ENCODE measurements at places on chromosomes 2 and 18. TPM values are rescaled to one million over a fixed set of nuclear protein-coding genes. Genes with fewer than 3 reads are reported as not detected.

DNA sequence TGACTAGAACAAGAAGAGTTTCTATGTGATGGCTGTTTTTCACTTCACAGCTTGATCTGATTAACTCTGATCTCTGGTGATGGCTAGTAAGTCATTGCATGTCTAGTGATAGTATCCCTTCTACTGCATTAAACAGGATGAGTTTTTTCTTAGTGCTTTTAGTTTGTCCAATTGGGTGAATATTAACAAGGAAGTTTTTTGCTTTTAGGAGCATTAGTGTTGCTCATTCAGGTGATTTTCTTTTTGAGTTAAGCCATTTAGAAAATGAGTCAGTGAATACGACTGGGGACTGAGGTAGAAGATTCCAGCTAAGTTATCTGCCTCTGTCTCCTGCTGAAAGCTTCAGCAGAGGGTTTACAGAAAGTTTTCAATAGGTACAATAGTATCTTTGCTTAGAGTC lies 306.7 kb downstream of the PIK3C3 start:
- DNase-seq, result no peak

DNA sequence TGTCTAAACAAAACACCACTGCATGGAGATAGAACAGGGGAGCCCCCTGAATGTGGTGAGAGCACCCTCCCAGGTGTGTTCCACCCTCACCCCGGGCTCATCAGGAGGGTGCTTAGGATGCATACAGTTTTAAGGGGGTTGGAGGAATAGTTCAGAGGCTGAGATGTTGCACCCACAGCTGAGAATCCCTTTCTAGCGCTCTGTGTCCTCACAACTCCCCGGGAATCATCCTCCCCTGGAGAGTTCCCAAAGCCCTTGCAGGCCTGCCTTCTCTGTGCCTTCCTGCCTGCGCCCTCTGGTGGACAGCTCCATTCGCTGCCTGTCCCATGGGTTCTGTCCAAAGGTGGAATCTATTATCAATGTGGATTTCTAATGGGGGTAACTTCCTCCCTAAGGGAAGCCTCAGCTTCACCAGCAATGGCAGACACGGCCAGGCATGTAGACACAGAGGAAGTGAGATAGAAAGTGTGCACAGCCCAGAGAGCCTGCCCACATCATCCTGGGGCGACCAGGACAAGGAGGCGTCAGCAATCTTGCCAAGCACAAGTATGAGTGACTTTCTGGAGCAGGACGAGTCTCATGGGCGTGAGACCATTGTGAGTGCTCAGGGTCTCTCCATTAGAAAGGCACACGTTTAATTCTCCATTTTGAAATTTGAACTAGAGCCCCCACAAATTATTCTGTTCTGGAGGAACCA lies 1.2 kb upstream of the UGT1A5 start:
- DNase-seq, result peak; percentile 19

DNA sequence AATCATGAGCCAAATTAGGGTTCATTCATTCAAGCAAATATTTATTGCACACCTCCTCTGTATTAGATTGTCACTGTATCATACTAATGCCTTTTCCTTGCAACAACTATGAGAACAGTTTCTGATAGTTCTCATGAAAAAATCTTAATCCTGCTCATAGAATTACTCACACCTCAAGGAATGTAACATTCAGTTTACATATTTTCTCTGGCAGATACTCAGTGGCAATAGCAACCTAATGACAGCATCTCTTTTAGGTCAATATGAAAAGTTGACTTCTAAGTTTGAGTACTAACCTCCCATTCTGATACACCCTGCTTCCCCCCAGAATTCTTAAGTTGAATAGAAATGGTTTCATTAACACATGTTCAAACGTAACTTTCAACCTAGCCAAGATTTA lies 132.0 kb downstream of the VWC2L start:
- no peak for DNase-seq

- DNase-seq, result no peak
These were observed 30.3 kb downstream of the WDSUB1 start for GRCh38 chr2:159256159-159256558.

DNA sequence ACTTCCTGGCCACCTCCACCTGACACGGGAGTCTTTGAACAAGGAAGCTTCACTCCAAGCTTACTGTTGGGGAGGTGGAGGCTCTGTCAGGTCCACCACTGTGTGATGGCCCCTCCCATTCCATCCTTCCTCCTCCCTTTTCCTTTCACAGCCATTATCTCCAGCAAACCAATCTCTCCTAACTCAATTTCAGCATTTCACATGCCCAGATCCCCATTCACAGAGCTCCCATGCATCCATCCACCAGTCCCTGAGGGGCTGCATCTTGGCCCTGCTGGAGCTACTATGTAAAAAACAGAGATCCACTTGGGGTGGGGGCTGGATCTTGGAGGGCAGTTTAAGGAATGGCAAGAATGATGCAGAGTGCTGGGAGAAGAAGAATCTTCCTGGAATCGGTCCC lies 129.0 kb upstream of the COPS8 start:
- DNase-seq, result no peak

DNA sequence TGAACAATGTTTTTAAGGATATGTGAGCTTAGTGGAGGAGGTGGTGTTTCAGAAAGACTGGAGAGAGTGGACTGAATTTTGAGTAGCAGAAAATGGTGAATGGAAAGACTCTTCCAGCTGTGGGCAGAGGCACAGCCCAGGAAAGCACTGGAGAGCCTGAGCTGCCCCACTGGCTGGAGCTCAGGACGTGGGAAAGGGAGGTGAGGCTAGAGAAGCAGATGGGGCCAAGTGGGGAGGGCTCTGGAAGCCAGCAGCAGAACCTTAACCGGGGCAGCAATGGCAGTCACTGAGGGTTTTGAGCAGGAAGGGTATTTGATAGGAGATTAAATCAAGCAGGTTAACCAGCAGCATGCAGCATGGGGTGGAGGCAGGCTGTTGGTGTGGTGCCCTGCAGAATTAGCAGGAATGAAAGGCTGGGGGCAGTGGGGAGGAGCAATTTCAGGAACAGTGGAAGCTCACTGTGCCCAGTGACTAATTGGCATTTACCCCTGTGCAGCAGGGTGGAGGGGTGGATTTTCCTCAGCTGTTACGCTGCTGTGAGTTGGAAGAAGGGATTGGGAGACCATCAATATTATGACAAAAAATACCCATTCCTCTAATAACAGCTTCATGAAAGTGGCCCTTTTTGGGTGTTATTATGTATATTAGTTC lies 136.2 kb downstream of the CERS6 start:
- DNase-seq, result no peak

- DNase-seq, result peak; percentile 16
These were observed 82.1 kb downstream of the HS6ST1 start for GRCh38 chr2:128236491-128237035.

DNA sequence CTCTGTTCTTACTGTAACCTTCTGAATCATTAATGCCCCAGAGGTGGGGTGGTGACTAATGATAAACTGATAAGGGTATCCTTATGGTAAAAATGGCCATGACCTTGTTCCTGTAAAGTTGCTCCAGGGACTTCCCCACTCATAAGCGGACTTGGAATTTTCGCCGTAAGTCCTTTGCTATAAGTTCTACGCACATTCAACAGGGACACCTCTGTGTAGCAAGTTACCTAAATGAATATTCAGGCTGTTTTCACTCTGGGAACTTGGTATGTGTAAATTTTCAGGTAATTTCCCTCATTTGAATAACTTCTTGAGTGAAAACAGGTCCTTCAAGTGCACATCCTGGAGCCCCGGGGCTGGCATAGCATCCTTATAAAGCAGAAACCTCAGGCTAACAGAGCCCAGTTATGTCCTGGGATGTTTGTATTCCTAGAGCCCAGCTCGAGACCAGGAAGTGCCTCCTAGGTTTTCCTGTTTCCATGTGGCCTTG lies 9.4 kb upstream of the AGFG1 start:
- no peak for DNase-seq

DNA sequence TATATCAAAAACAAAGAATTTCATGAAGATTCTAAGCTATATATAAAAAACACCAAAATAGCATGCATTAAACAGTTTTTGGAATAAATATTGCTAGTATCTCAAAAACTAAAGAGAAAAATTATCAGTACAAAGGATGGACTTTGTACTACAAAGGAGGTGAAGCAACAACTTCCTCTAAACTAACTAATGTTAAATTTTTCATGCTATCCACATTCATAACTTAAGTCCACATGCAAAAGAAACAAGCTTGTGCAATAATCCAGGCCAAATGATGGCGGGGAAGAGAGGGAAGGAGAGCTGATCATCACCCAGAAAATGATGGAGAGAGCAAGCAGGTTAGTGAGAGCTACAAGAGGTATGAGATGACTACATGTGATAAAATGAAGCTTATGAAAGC lies 70.1 kb downstream of the KIDINS220 start:
- no peak for DNase-seq

DNA sequence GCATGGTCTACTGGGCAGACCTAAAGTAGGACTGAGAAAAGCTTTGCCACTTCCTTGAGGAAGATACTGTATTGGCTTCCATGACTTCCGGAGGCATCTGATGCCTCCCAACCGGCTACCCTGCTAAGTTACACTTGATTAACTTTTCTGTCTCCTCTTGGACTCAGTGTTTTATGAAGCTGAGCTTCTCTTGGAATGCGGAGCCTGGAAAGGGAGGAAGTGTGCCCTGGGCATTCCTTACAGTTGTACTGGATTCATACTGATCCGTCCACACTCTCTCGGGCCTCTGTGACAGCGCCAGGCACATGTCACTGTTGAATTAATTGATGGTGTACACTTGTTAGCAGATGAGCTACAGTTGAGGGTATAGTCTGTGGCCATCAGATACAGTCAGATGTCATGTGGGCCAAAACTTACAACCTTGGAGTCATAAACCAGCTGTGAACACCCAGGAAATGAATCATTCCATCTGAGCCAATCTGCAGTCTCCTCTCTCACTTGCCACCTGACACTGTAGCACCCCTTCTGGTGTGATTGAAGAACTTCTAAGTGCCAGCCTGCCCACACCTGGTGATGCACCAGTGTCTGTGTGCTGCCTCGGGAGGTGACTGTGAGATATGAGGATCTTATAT lies 122.5 kb downstream of the FHOD3 start:
- DNase-seq, result peak; percentile 67

DNA sequence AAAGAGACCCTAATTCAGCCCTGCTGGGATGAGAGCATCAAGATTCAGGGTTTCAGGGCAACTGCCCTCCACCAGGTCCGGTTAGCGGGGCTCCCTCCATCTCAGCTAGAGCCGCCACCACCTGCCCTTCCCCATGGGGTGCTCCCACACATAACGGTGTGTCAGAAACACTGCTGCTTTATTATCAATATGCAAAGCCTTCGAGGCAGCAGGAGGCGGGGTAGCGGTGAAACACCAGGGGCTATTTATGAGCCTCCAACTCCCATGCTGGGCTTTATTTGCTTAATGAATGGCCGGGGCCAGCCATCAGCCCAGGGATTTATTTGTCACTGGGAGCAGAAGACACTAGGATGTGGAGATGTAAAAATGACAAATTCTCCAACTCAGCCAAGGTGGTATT lies 109.8 kb downstream of the GALNT14 start:
- no peak for DNase-seq

DNA sequence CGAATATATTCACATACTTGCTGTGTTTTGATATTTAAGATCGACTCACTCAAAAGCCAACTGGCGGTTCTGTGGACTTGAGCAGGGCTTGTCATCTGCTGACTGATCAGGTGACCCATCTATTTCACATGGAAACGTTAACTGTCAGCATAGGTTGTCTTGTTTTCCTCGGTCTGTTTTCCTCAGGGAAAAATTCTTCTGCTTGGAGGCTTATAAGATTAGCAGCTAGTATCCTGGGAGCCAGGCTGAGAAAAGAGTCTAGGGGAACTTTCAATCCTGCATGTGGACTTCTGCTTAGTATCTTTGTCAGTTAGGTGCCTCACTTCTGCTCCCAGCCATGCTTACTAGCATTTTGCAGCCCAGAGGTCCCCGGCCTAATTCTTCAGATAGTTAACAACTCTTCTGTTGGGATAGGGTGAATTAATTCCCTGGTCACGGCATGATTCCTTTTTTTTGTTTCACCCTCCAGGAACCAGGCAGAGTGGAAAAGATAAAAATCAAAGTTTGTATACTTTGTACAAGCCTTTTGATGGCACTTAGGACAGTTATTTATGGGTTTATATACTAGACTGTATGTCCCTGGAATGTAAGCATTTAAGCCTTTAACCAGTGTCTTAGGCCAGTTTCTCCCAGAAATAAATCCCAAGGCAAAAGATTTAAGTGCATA lies 226.0 kb downstream of the GULP1 start:
- DNase-seq, result no peak

DNA sequence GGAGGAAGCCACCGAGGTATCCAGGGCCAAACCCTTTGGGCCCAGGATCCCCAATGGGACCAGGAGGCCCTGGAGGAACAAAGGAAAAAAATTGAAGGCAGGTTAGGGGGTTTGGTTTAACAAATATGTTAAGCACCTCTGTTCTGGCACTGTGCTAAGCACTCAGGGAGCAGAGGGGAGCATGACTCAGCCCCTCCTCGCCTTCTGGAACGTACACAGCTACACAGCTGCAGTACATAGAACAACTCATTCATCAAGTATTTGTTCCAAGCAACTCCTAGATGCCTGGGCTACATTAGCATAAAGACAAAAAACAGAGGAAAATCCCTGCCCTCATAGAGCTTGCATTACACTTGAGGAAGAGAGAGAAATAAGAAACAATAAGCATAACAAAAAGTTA lies 153.6 kb downstream of the COL4A4 start:
- no peak for DNase-seq

DNA sequence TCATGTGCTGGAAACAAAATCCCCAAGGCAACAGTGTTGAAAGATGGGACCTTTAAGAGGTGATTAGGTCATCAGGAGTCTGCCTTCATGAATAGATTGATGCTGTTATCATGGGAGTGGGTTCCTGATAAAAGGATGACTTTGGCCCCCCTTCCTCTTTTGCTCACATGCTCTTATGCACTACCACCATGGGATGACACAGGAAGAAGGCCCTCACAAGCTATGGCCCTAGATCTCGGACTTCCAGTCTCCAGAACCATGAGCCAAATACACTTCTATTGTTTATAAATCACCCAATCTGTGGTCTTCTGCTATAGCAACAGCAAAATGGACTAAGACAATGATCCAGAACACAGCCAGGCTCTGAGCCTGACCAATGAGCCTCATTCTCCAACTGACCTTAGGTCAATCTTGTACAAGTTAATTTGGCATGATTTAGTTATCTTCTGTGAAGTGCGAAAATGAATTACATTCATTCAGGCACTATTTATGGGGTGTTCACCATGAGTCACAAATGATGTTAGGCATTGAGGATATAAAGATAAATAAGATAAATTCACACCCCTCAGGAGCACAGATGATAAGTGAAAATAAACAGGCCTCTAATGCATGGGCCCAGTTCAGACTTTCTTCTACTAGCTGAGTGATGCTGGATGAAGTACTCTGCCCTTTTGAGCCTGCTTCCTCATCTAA lies 37.7 kb upstream of the NT5C1B start:
- no peak for DNase-seq

DNA sequence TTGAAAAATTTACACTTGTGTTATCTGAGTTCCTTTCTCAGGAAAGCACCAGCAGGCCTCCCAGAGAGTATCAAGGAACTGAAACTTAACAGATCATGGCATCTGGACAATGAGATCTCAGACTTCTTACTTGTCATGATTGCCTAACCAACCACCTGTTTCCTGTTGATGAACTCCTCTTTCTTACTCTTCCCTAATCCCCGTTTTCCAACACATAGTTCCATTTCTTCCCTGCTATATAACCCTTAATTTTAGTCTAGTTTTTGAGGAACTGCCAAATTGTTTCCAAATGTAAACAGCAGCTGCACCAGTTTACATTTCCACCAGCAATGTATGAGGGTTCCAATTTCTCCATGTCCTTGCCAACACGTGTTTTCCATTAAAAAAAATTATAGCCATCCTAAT lies 6.1 kb upstream of the FAM171B start:
- DNase-seq, result no peak

TAF4B gene
- 6.9 TPM for total RNA-seq

CXCR2 gene
- total RNA-seq, result not detected

NEU2 gene
- not detected for total RNA-seq

LOXL3 gene
- total RNA-seq, result 4.2 TPM

ZNF407 gene
- total RNA-seq, result 9.2 TPM

Measured in kidney epithelial cell (primary cell).